ENCODE measurements at places on chromosomes 7 and 10.

- DNase-seq, result no peak
Observed at GRCh38 chr7:90269163-90269562, 24.2 kb downstream of the CFAP69 start.

DNA sequence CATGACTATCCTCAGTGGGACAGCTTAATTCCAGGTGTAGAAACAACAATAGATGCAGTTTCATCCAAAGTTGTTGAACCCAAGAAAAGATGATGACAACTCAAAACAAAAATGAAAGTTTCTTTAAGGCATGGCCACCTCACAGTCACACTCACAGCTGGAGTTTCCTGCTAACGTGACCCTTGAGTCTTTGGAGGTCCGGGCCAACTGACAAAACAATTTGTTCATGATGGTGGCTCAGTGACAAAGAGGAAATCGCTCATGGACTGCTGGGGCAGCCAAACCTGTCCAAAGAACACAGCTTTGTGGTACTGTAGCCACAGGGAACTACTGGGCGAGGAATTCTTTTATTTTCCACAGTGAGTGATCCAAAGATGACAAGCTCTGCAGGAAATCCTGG is 96.0 kb upstream of the JCAD start:
- DNase-seq, result peak; percentile 7

- DNase-seq, result peak; percentile 40
Observed at GRCh38 chr10:101135141-101136006, 4.3 kb downstream of the TLX1 start.

- DNase-seq, result no peak
Observed at GRCh38 chr7:27131390-27131819, 848 bp upstream of the HOXA4 start.

GRCh38 chr7:3957472-3958108 is 656.5 kb downstream of the SDK1 start:
- DNase-seq, result peak; percentile 35

DNA sequence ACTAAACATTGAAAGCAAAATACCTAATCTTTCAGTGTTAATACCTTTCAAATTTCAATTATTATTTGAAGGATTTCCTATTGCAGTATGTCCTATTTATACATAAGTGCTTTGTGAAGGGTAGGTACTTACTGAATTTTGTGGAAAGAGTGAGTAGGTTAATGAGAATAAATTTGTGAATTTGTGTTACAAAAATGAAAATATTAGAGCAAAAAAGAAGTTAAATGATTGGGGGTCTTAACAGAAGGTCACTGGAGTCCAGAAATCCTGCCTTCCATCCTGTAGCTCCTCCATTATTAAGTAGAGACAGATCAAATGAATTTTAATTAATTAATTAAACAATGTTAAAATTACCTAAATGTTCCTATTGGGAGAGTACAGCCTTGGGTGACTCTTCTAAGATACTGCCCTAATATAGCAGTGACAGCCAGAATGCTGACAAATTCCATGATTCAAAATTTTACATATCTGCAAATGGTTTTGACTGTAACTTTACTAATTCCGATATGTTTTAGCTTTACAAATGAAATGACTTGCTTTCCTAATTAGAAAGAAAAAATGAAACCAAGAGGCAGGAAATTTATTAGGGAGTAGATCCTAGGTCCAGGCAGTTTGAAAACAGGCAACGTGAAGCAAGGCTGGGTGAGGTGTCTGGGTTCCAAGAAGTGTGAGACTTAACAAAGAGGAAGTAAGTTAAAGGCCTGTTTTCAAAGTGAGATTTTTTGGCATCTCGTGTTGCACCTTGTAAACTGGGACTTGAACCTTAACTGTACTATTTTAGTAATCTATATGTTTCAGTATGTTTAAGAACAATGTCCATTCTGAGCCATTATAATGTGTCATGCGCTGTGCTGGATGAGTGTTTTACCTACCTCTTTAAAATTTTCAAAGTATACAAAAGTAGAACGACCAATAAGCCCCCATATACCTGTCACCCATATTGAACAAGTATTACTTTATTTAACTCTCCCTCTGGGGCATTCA is 1.5 kb downstream of the PIK3CG start:
- DNase-seq, result no peak

DNA sequence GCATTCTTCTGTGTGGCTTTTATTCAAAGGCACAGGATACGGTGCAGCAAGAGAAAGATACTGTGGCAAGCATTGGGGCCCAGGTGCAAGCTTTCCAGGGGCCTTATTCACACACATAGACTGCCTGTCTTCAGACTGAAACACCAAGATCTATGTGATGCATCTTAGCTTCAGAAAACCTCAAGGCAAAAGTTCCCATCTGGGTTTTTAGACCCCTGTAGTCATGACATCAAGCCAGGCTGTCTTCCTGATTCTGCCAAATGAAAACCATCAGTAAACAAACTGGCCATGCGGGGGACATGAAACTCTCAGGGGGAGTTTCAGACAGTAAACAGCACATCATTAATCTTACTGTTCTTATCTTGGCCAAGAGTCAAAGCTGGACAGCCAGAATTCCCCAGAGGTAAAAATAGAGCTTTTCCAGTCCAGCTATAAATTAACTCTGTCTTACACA is 9.8 kb downstream of the AGBL3 start:
- no peak for DNase-seq
